ENCODE measurements at places on chromosomes 7 and 10.

DNA sequence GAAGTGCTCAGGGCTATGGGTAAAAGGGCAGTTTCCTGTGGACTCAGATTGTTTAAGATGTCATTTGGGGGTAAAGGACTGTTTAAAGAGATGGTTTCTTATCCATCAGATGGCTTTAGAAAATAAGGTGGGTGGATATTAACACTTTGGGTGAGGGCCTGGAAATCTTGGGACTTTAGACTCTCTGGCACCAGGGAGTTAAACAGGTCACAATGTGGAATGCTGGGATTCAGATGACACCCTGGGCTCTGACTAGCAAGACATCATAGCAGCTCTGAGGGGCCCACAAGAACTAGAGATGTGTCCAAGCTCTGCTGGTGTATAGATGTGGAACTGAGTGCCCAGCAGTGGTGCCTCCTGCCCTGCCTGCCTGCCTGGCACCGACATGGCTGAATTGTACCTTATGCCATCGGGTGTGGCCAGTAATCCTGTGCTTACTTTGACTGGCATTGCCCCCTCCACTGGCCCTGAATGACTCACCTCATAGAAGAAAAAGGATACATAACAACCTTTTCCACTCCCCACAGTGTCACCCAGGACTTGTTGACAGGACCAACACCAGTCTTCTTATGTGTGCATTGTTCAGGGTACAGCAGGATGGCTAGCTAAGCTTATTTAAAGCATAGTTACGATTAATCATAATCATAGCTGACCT, 100.0 kb upstream of the PRR15 start:
- no peak for DNase-seq

DNA sequence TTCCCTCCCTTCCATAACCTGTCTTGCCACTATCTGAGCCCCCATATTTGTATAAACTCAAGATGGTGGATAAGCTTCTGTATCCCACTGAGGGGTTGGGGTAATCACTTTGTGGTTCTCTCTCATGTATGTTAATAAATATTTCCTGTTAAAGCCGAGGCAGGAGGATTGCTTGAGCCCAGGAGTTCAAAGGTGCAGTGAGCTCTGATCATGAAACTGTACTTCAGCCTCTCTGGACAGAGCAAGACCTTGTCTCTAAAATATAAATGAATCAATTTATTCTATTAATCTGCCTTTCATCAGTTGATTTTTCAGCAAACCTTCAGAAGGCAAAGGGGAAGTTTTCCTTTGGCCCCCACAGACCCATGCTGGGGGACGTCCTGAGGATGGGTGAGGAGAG, 1.8 kb upstream of the RARRES2 start:
- no peak for DNase-seq

DNA sequence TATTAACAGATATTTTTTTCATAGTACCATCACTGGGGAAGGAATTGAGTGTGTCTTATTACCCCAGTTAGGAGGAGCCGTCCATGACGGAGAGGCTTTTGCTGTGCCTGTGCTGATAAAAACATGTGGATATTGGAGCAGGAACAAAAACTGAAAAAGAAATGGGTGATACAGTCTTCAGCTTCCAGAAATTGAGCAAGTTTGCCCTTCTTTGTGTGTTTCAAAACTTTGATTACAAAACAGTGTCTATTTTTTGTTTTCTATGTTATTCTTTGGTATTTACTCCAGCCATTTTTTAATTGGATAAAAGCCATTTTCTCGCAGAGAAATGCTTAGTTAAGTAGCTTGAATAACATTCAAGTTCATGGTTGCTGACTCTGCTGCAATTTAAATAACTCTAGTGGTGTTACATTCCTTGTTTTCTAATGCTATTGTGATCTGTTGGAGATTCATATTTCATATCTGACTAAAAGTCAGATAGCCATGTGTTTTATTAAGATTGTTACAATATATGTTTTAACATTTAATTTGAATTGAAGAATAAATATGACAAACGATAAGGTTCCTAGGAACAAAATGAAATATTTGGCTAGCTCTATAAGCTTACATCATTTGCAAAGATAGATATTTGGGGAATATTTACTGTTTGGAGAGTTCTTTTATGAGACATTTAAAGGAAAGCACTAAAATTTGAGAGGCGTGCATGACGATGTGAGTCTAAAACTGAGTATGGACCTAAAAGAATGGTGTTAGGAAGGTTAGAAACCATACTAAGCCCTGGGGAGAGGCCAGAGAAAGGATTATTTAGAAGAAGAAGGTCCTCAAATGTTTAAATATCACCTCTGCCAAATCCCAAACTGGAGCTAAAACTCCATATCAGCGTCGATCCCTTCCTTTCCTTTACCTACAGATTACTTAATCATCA, 747.3 kb upstream of the CELF2 start:
- DNase-seq, result no peak

DNA sequence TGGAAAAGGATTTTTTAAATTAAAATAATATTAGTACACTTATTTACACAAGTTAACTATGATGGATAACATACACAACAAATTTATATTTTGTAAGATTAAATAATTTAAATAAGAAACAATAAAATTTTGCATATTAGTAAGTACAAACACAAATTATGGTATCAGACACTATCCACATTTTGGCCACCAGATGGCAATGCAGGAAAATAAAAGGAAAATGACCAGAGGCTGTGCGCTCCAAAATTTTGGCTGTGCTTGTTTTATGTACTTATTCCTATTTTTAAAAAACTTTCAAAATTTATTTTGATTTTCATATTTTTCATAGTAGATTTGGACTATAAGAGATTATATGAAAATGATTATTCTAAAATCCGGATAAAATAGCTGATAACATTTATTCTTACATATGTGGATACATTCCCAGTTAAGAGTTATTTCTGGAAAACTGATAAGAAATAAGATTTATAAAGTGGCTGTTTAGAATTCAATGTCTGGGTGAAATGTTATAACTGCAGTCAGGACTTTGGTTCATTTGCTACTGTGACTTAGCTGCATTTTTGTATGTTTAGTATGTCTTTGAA, 274.7 kb upstream of the HGF start:
- DNase-seq, result peak; percentile 28

DNA sequence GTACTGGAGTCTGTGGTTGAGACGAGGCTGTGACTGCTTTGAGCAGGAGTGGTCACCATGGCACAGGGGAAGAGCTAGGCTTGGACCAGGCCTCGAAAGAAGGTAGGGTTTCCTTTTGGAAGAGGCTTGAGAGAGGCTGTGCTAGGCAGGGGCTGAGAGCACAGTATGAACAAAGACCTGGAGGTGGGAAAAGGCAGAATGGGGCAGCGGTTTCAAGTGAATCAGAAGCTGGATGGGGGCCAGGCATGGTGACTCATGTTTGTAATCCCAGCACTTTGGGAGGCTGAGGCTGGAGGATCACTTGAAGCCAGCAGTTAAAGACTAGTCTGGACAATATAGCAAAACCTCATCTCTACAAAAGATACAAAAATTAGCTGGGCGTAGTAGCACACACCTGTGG, 65.9 kb downstream of the CLIP2 start:
- peak; percentile 25 for DNase-seq

DNA sequence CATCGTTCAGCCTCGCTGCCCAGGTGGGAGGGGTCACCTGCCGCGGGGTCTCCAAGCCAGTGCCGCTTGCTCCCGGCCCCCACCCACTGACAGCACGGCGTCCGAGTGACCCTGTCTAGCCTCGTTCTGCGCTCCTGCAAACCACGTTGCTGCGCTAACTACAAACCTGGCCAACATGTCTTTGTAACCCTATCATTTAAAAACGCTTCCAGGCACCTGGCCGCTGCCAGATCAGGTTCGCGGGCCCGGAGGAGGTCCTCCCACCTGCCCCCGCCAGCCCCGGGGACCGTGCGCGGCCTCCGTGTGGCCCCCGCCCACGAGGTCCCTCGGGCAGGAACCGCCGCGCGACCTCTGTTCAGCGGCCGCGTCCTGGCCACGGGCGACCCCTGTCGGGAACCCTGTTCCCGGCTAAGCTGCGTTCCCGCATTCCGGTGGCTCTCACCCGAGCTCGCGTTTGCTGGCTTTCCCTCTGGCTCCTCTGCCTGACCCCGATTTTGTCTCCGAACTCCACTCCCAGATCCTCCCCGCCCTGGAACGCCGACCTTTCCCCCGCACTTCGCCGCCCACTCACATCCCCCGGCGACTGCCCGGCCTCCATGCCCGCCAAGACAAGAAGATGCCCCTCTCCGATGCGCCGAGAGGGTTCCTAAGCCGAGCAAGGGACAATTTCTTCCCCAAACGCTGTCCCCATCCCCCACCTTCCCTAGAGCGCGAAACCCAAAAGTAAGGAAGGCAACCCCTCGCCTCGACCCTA, 2.4 kb downstream of the SFMBT2 start:
- DNase-seq, result no peak

GRCh38 chr10:22319980-22320558, 830 bp upstream of the BMI1 start:
- no peak for DNase-seq

DNA sequence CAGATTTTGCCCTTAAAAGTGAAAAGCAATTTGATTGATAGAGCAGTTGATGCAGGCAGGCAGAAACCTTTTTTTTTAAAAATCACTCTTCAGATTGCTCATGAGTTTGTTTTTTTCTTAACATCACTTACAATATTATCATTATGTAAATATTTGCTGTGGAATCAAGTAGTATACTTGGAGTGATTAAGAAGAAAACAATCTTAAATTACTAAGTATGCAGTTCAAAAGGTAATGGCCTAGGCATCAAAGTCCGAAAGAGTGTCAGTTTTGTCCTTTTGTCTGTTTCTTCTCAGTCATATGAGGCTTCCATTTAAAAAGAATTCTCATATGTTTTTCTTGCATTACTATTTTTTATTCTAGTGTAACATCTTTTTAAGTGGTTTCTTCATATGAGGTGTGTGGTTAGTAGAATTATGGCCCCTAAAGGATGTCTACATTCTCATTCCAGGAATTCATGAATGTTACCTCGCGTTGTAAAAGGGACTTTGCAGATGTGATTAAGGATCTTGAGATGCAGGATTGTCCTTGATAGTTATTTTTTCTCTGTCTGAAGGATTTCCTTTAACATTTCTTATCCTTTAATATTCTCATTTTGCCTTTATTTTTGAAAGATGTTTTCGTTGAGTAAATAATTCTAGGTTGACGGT, 44.0 kb downstream of the BICC1 start:
- no peak for DNase-seq
